Left cardiac atrium (tissue), 4 donors: ENCODE measurements at places on chromosomes 11 and 22. TPM values are rescaled to one million over a fixed set of nuclear protein-coding genes. Genes with fewer than 3 reads are reported as not detected.
A peak's percentile ranks its signal among the peaks of the same experiment; 100 is the strongest.

- DNase-seq = no peak
Measured at GRCh38 chr22:29315286-29316140, at the start of gene RASL10A. Gene RASL10A (minus strand): TSS chr22:29315697. CDS start chr22:29315246, 451 bp downstream.

DNA sequence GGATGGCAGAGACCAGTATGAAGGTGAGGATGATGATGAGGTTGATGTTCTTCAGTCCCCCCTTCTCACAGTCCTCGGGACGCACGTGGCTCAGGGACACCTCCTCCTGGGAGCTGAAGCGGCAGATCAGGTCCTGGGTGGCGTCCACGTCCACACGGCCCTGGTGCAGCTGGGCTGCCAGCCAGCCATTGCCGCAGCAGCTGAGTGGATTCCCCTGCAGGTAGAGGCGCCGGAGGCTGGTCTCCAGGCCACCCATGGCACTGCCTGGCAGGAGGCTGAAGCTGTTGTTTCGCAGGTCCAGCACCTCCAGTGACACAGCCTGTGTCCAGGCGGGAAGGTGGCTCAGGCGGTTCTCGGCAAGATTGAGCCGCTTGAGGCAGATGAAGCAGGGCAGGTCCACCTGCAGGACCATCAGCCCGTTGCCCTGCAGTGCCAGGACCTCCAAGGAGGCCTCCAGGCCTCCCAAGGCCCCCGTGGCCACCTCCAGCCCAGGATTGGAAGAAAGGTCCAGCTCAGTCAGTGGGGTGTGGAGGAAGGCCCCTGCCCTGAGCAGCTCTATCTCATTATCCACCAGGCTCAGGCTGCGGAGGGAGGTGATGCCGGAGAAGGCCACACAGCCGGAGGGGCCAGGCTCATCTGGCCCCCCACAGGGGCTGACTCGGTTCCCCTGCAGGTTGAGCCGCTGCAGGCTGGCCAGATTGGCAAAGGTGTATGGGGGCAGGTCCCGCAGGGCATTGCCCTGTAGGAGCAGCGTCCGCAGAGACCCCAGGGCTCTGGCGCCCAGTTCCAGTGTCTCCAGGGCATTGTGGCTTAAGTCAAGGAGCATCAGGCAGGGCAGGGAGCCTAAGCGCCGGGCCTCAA is 10.6 kb downstream of the LRRC32 start:
- DNase-seq = peak; percentile 6

GRCh38 chr11:85875505-85875904 is 20.3 kb downstream of the CCDC83 start:
- DNase-seq = no peak

GRCh38 chr11:69920345-69921127 is 101.3 kb upstream of the FGF3 start:
- DNase-seq = no peak

- DNase-seq = no peak
Measured at GRCh38 chr11:36054628-36055027, 110.8 kb downstream of the LDLRAD3 start.

- no peak for DNase-seq
Measured at GRCh38 chr22:37518509-37519267, 527 bp downstream of the CARD10 start.

DNA sequence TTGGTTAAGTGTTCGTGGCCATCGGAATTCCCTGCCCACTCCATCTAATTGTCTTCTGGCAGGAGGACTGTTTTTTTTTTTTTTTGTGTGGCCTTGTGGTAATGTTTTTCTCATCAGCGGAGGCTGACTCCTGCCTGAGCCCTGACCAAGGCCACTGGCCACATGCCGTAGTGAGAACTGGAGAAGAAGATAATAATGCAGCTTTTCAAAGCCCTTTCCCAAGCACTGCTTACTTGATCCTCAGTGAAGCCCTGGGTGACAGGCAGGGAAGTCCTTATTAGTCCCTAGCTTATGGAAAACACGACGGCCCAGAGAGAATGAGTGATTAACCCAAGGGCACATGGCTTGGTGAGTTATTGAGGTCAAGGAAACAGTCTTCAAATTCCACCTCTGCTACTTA is 71.2 kb downstream of the ADM start:
- no peak for DNase-seq

- DNase-seq = no peak
Measured at GRCh38 chr22:42862045-42862734, 5.1 kb upstream of the ARFGAP3 start.

- DNase-seq = no peak
Measured at GRCh38 chr22:19812910-19813309, 41.8 kb downstream of the GNB1L start.

DNA sequence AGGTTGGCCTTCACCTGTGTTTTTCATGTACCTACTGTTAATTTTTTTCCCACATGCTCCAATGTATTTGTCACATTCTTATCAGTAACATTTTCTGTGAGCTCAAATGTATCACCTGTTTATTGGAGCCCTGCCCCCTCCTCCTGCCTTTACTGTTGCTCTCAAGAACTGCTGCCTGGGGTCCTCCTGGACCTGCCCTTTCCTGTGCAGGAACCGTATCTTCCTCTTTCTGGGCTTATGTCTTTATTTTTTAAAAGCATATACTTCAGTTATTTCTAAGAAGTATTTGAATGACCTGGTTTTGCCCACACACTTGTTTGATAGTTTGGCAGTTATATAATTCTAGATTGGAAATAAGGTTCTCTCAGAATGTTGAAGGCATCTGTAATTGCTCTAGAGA is 5.9 kb downstream of the FAM118B start:
- DNase-seq = no peak

- DNase-seq = no peak
Measured at GRCh38 chr11:46743043-46743442, 24.0 kb downstream of the F2 start.

- DNase-seq = no peak
Measured at GRCh38 chr22:44760476-44760875, 8.1 kb downstream of the ARHGAP8 start.

GRCh38 chr11:130388607-130389205 is 39.7 kb downstream of the ADAMTS8 start:
- no peak for DNase-seq

GRCh38 chr11:3226846-3227567 is 5.2 kb downstream of the MRGPRE start:
- no peak for DNase-seq

DNA sequence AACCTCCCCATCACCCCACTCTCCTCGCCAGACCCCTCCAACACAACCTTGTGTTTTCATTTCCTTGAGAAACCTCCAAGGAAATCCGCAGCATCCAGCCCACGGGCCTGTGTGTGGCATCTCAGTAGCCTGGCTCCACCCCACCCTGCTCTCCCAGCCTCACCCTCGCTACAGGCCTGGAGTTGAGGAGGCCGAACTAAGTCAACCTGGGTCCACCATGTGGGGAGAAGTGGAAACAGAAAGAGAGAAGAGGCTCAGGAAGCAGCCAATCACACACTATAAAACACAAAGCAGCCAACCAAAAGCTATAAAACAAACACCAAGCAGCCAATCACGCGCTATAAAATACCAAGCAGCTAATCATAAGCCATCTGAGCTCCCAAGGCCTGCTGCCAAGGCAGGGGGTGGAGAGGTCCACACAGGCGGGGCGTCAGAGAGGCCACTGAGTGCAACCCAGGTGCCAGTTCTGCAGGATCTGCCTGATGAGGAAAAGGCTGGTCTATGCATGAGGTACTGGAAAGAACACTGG is 72.0 kb downstream of the MICAL3 start:
- DNase-seq = no peak

DNA sequence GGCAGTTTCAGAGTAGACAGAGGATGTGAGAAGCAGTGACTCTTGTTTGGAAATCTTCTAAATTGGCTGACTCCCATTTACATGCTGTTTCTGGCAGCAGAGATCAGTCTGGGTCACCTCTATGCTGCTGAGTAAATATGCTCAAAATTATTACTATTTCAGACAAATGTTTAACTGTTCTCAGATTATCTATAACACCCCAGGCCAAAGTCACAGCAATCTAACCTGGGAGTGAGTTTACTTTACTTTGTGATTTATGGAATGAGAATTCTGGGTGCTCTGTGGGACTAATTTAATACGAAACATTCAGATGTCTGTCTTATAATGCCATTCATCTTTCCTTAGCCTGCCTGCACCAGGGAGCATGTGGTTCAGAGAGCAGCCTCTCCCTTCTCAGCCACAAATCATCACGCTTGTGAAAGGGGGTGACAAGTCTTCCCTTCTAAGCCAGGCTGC is 282.5 kb upstream of the MPPED2 start:
- DNase-seq = no peak

- no peak for DNase-seq
Measured at GRCh38 chr22:48644997-48645396, 1182.7 kb downstream of the BRD1 start.

DNA sequence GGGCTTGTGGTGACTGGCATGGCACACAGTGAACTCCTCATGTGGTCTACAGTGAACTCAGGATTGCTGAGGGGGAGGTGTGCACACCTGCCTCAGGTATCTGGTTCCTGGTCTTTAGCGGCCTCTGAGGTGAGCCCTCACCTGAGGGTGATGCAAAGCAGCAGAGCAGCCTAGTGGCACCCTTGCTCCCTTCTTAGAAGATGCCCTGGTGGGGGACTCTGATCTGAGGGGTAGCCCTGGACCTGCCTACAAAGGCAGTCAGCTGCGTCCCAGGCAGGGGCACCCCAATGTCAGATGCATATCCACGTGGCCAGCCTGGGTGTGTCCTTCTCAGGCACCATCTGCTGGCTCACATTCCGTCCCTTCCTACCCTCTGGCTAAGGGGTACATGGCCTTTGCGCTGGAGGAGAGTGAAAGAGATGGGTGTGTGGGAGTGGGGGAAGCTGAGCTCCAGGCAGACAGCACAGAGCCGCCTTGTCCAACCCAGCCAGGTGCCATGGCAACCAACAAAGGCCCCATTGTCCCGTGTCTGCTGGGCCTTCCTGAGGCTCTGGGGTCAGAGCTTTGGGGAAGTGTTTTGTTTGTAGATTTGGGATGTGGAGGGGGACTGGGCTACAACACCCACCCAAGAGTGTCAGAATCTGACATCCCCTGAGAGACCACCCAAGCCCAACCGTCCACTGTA is 5.8 kb downstream of the PLEKHB1 start:
- DNase-seq = no peak

DNA sequence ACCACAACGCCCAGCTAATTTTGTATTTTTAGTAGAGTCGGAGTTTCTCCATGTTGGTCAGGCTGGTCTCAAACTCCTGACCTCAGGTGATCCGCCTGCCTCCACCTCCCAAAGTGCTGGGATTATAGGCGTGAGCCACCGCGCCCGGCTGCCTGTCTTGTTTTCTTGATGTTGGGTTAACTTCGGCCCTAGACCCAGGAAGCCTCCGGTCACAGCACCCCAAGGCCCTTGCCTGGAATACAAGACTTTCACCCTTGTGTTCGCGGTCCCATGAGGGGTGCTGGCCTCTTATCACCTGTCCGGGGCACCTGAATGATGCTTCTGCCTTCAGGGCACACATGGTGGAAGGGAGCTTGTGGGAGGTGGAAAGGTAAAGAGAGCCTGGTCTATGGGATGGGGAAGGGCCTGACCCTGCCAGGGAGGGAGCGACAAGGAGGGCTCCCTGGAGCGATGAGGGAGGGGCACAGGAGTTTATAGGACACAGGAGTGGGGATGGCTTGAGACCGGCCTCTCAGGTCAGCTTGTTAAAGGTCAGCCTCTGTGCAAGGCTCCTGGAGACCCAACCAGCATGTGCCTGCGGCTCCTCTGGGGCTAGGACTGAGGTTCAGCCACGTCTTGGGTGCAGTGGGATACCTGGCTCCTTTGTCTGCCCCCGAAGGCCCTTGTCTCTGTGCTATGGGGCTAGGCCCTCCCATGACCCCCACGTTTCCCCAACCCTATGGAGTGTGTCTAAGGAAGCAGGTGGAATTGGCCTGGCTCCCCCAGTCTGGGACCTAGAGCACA is 34.7 kb upstream of the GRAMD4 start:
- DNase-seq = no peak

DNA sequence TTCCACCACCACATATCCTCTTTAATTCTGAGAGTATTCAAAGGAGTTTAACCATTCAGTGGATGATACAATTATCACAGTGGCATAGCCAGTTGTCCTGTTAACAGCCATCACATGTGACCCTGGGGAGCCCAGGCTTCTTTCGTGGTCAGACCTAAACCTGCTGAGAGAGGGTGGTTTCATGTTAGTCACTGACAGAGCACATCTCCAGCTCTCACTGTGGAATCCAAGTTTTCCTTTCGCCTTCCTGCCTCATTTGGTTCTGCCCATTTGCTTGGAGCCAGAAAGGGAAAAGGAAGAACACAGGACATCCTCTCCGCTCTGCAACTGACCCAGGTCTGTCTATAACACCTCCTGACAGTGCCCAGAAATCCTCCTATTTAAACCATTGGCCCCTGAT is 60.4 kb downstream of the MCHR1 start:
- DNase-seq = no peak

DNA sequence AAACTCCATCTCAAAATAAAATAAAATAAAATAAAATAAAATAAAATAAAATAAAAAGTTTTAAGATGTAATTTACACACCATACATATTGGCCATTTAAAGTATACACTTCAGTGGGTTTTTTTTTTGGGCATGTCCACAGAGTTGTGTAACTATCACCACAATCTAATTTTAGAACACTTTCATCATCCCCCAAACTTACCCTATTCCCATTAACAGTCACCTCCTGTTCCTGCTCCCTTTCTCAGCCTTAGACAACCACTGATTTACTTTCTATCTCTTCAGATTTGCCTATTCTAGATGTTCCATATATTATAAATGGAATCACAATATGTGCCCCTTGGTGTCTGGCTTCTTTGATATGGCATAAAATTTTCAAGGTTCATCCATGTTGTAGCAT is 4.6 kb upstream of the ACER3 start:
- DNase-seq = no peak

GRCh38 chr22:20022231-20022977 is 1.5 kb downstream of the TANGO2 start:
- no peak for DNase-seq

DNA sequence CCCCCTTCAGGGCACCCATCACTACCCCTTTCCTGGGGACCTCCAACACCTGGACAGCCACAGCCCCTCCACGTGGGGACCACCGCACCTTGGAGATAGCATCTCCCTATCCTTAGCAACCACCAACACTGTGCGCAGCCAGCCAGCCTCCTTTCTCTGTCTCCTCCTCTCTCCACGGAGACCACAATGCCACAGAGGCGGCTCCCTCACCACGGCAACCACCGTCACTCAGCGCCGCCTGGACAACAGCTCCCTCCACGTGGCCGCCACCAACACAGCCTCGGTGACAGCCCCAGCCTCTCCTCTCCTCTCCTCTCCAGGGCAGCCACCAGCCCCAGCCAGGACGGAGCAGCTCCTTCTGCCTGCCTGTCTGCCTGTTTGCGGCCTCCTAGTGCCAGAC is 10.5 kb downstream of the ELFN2 start:
- DNase-seq = no peak

- no peak for DNase-seq
Measured at GRCh38 chr11:102338479-102339010, 8.5 kb upstream of the BIRC2 start.

TBX1 gene
- total RNA-seq = 2.4 TPM

THRSP gene
- total RNA-seq = 88.4 TPM

OR51F1 gene
- total RNA-seq = not detected

PATE2 gene
- not detected for total RNA-seq

GLYATL1 gene
- total RNA-seq = not detected

DSCAML1 gene
- total RNA-seq = 0.76 TPM

C11orf87 gene
- total RNA-seq = not detected

OR51B4 gene
- total RNA-seq = not detected

UBXN1 gene
- 70.7 TPM for total RNA-seq

CCDC116 gene
- 0.18 TPM for total RNA-seq

SYT9 gene
- total RNA-seq = 0.08 TPM

CELSR1 gene
- total RNA-seq = 6.5 TPM

GDPD4 gene
- total RNA-seq = not detected

PDGFD gene
- 8.7 TPM for total RNA-seq

UPK3A gene
- 0.29 TPM for total RNA-seq

IMMP1L gene
- 27.7 TPM for total RNA-seq
